NCI-H2029 treated with DMSO at 0.1 percent for 48 hours (cell line): ENCODE measurements at places on chromosomes 2 and 18.

GRCh38 chr18:45237343-45238098 is 377.8 kb upstream of the SLC14A2 start:
- DNase-seq, result no peak

- DNase-seq, result no peak
Measured at GRCh38 chr18:31491586-31491985, 6.4 kb upstream of the DSG2 start.

- no peak for DNase-seq
Measured at GRCh38 chr2:128180031-128180430, 89.0 kb downstream of the UGGT1 start.

GRCh38 chr2:207165121-207166038 is at the start of gene KLF7:
Gene KLF7 (minus strand): TSS chr2:207165948. CDS start chr2:207165568, 380 bp downstream.
- peak; percentile 70 for DNase-seq

DNA sequence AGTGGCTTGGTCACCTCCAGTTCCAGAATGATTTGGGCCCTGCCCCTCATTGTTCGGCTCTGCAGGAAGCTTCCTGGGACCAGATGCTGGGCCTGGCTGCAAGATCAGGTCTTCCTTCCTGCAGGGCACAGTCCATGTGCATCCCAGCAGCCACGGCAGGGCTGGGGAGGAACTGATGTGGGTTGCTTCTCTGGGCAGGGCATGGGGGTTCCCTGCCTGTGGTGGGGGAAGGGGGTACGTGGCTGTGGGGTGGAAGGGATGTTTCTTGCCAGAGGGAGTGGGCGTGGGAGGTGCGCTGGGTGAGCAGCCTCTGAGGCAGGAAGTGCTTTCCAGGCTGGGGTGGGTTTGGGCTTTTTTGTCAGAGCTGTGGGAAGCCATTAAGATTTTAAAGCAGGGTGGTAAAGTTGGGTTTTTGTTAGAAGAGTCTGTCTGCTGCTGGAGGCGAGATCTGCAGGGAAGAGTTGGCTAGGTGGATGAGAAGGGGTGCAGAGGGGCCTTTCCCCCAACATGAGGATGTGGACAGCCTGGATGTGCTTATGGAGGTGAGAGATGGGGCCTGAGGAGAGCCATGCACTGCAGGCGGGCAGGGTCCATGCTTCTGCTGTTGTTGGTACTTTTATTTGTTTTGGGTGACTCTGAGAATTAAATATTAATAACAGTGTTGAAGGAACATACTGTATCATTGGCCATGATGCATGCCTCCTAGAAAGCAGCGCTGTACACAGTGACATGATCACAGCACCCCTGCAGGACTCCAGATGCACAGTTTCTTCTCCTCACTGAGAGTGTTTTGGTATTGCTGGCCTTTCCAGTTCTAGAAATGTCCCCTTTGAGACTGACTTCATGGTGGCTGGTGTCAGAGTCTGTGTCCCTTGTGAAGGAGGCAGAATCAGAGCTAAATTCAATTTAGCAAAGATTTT is 45.3 kb downstream of the DGKD start:
- DNase-seq, result no peak

DNA sequence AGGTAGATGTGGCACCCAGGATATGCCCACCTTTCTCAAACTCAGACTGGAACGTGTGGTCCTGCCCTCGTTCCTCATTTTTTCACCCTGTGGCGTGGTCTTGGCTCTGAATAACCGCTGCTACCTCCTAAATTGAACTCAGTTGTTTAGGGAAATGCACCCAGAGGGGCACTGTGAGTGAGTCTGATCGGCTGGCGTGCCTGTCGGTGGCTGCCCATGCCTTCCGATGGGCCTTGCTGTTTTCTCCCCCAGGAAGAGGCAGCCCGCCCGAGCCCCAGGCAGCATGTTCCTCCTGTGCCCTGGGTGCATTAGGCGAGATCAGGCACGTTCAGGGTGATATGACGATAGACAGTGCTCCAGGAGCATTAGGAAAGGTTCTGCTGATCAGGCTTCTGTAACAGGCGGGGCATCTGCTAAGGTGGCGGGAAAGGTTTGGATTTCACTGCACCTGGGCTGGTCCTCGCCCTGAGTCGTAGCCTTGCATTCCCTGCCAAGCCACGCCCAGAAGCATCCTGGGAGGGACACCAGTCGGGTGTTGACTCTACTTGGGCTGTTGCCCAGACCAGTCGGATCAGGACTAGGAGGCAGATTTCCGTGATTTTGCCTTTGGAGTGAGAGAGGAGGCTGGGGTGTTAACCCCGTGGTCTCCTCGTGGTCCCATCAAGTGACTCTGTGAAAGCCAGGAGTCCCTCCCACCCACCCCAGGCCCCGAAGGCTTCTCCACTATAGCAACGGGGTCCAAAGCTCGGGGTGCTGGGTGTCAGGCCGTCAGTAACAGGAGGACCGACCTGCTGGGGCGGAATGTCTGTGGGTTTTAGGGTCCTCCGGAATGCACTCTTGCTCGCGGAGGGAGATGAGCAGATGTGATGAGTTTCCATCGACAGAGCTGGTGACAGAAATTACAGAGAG is 75.1 kb downstream of the SH3BP4 start:
- peak; percentile 79 for DNase-seq

- DNase-seq, result no peak
Measured at GRCh38 chr2:69168144-69168813, 155.3 kb downstream of the ANTXR1 start.

DNA sequence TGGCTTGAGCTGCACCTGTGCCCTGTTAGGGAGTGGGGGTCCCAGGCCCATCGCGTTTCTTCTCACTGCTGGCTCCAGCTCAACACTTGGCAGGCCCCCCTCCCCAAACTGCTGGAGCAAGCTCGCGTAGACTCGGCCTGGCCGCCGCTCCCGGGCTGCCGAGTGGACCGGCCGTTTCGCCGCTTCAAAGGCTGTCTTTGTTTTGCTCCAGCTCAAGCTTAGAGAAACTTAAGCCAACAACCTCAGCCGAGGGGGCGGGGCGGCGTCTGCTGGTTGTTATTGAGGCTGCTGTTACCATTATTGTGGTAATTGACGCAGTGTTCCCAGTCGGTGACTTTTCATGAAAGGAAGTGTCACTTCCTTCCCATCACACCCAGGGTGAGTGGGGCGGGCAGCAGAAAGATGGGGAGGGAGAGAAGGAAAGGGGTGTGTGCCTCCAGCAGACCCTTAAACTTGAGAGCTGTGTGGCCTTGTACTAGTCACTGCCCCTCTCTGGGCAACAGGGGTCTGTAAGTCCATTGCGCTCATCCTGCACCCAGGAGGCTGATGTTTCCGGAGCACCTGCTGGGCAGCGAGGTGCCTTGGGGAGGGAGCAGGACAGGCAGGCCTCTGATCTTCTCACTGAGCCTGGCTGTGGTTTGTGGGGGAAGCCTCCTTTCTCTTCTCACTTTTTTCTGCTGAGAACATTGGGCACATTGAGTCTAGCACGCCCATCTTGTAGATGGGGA is 2.1 kb downstream of the ARID5A start:
- DNase-seq, result no peak

GRCh38 chr2:43060390-43061016 is 165.9 kb downstream of the ZFP36L2 start:
- DNase-seq, result no peak

GRCh38 chr18:64539847-64540246 is 391.0 kb upstream of the LINC00305 start:
- no peak for DNase-seq

- no peak for DNase-seq
Measured at GRCh38 chr2:23563673-23564614, 179.0 kb downstream of the KLHL29 start.

DNA sequence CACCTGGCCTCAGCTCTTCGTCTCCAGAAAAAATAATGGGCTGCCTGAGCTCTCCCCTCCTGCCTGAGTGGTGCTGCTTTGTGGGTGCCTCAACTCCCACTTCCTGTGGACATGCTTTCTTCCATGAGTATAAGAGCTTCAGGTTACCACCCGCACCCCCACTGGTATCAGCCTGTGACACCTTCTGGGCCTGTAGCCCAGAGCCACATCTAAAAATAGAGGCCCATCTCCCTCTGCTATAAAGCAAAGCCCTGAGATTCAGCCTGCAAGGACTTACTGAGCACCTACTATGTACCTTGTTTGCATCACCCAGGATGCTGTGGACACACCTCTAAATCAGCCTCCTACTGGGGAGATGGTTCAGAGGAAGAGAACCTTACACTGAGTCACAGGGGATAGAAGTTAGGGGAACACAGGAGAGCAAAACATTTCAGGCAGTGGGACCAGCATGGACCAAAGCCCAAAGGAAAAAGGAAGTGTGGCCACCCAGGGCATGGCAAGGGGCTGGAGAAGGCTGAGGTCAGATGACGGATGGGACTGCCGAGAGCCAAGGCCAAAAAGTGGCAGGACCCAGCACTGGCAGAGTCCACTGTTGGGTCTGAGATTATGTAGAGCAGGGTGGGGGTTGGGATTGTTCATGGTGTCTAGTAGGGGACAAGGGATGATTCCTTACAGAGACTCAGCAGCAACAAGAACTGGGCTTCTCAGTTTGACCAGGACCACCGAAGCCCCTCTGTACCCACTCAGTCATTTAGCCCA is 123.7 kb upstream of the PPP1CB start:
- DNase-seq, result no peak

GRCh38 chr2:19474128-19474527 is 115.7 kb upstream of the OSR1 start:
- peak; percentile 13 for DNase-seq

GRCh38 chr2:49928551-49928950 is 774.2 kb upstream of the FSHR start:
- DNase-seq, result no peak

- no peak for DNase-seq
Measured at GRCh38 chr2:171227066-171227782, 66.5 kb upstream of the TLK1 start.

- DNase-seq, result no peak
Measured at GRCh38 chr2:124450481-124450880, 425.4 kb downstream of the CNTNAP5 start.

DNA sequence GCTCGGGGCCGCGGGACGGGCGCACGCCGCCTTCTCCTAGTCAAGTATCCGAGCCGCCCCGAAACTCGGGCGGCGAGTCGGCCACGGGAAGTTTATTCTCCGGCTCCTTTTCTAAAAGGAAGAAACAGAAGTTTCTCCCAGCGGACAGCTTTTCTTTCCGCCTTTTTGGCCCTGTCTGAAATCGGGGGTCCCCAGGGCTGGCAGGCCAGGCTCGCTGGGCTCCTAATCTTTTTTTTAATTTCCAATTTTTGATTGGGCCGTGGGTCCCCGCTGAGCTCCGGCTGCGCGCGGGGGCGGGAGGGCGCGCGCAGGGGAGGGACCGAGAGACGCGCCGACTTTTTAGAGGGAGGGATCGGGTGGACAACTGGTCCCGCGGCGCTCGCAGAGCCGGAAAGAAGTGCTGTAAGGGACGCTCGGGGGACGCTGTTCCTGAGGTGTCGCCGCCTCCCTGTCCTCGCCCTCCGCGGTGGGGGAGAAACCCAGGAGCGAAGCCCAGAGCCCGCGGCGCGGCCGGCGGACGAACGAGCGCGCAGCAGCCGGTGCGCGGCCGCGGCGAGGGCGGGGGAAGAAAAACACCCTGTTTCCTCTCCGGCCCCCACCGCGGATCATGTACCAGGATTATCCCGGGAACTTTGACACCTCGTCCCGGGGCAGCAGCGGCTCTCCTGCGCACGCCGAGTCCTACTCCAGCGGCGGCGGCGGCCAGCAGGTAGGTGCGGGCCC is 617 bp downstream of the FOSL2 start:
- no peak for DNase-seq

- DNase-seq, result no peak
Measured at GRCh38 chr18:33644494-33644893, 66.5 kb downstream of the ASXL3 start.

- DNase-seq, result no peak
Measured at GRCh38 chr2:236366049-236366387, 101.8 kb upstream of the ASB18 start.

GRCh38 chr2:42756966-42757513 is 6.9 kb downstream of the OXER1 start:
- DNase-seq, result no peak

- DNase-seq, result no peak
Measured at GRCh38 chr18:48848641-48849143, 102.1 kb downstream of the SMAD7 start.
